ENCODE measurements at places on chromosomes 16 and 17.

GRCh38 chr16:5793556-5793955 lies 696.0 kb upstream of the EEF2KMT start:
- no peak for DNase-seq

- no peak for DNase-seq
Measured at GRCh38 chr17:6098050-6098822, 28.1 kb downstream of the WSCD1 start.

GRCh38 chr17:40953881-40954280 lies 12.9 kb downstream of the KRT39 start:
- DNase-seq: no peak

DNA sequence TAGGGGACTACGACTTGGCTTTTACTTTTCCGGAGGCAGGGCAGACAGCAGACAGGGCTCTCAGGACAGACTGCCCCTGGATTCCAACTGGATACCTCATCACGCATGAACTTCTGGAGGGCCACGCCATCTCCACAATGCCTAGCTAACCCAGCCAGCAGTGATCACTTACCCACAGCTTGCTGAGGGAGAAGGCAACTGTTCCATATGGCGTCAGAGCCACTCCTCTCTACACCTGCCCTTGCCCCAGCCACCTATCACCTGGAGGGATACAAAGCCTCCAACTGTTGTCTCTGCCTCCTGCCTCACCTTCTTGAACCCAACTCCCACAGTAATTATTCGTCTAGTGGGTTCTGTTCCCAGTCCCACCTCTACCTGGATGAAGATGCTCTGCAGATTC lies 8.8 kb downstream of the MYO19 start:
- no peak for DNase-seq

- no peak for DNase-seq
Measured at GRCh38 chr16:54059319-54059718, 227.3 kb downstream of the IRX3 start.

DNA sequence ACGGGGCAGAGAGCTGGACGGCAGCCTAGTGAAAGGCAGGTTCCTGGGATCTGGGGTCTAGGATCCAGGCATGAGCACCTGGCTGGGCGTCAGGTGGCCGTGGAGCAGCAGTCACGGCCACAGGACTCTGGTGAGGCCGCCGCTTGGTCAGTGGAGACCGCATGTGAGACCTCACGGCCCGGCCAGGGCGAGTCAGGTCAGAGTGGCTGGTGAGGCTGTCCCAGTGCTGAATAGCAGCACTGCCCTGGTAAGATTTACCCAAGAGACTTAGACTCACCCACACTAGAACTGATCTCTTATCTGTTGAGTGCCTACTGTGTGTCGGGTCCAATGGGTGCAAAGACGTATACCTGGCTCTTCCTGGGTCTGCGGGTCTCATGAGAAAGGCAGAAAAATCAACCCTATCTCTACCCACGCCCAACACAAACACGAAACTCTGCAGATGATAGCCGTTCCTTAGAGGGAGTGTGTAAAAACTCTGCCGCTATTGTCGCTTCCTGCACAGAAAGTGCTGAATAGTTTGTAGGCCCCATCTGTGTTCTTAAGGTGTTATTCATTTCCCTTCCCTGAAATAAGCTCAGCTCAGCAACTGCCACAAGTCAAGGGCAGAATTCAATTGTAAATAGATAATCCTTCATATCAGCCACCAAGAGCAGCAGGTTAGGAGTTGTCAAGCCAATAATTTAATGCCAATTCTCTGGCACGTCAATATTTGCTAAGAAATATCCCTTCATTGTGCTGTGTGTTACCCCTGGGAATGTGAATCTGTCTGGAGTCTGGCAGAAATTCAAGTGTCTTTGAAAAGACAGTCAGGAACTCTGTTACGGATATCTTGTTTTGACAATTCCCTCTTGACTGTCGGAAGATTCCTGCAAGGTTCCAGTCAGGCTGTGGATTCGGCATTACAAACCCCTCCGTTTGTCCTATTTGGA lies 240.0 kb downstream of the NTN1 start:
- DNase-seq: no peak

GRCh38 chr17:75115555-75115954 lies 5.8 kb downstream of the ARMC7 start:
- no peak for DNase-seq

DNA sequence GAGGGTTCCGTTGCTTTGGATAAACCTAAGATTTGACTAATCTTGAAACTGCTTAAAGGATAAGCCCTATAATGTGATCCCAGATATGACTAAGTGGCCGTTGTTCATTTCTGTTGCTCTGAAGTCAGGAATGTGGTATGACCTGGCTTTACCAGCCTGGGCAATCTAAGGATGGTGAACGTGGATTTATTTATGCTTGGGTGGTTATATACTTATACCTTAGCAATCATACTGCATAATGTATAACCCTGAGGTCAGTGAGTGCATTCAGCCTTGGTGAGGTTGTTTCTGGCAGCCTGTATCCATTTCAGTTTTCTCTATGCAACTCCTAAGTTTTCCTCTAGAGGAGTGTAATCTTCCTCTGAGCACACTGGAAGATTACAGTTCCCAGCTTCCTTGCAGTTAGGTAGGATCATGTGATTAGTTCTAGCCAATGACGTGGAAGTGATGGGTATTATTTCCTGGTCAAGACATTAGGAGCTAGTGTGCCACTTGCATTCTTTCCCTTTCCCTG lies 41.9 kb downstream of the FTO start:
- no peak for DNase-seq

GRCh38 chr17:39402244-39402889 lies 941 bp upstream of the FBXL20 start:
- peak; percentile 94 for DNase-seq

- DNase-seq: no peak
Measured at GRCh38 chr17:50634224-50634914, at the start of gene ABCC3. Gene ABCC3 (plus strand): TSS chr17:50634881. CDS start chr17:50634937, 56 bp downstream.

GRCh38 chr16:81629896-81630634 lies 149.0 kb upstream of the PLCG2 start:
- DNase-seq: no peak

GRCh38 chr16:74753180-74753579 lies 21.4 kb downstream of the FA2H start:
- no peak for DNase-seq

DNA sequence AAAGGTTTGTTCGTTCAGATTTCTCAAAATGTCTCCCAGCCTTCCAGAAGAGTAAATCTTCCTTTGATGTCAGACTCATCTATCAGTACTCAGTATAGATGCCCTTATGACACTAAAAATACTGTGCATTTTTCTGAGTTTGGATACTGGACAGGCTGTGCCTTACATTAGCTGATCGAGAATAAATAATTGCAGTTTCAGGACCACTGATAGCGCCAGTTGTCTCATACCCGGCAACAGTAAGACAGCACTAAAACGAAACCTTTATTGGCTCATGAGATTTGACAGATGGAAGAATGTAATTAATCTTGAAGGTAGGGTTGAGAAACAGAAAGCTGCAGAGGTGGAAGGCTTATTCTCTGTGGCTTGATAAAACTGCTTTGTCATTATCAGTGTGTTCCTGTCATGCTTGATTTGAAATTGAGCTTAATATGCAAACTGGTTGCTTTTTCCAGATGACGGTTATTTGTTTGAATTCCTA lies 1.2 kb downstream of the ATP6V0A1 start:
- peak; percentile 50 for DNase-seq

- DNase-seq: no peak
Measured at GRCh38 chr17:1413281-1413791, 13.3 kb upstream of the YWHAE start.

GRCh38 chr16:75620326-75621169 lies 2.5 kb downstream of the ADAT1 start:
- DNase-seq: no peak

DNA sequence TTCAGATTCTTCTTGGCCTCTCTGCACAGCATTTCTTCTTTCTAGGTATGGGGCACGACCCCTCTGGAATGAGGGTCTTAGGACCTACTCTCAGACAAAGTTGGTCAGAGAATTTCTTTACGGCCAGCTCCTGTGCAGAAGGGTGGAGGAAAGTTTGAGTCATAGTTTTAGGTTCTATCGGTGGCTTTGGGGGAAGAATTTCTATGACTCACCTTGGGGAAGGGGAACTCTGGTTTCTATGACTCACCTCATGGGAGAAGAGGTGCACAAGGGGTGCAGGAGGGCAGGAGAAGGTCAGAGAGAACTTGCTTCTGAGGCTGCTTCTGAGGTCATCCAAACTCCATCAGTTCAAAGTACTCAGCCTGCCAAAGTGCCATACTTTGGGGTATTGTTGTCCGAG lies 2.5 kb upstream of the ABCC12 start:
- peak; percentile 45 for DNase-seq

DNA sequence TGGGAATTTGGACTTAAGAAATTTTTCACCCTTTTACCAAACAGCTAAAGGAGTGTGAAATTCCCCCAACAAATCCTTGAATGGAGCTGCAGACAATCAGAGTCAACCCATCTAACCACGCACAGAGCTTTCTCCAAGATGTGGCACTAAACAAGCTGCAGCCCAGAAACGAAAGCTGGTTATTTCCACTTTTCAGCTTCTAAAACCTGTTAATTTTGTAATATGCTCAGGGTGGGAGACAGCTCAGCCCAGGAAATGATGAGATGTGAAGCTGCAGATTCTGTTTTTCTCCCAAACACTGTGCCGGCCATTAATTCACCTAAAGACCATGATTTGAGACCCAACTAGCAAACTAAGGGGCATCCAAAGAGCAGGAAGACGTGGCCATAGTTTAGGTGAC lies 33.2 kb upstream of the ABR start:
- no peak for DNase-seq

DNA sequence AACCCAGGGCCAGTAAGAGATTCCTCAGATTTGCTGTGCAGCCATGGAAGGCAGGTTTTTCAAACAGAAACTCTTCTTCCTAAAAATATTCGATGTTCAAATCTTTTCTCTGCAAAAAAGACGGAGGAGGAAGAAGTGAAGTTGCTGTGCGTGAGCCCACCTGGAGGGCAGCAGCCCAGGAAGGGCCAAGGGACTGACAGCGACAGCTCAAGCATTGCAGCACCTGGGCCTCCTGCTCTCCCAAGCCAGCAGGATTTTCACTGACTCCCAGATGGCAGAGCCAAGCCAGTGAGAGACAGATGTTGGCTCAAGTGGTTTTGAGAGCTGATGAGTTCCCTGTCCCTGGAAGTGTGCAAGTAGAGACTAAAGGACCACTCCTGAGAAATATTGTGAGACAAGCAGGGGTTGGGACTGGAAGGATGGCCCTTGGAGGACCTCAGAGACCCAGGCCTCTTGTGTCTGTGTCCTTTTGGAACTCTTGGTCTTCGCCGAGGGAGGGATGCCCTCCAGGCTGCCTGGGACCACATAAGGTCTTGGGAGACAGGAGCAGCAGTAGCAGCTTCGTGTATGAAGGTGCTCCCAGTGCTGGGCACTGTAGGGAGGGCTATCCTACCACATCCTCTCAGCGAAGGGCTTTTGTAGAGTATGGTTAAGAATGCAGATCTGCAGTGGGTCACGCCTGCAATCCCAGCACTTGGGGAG lies 29.3 kb upstream of the TNFRSF13B start:
- DNase-seq: no peak

GRCh38 chr16:89582614-89583196 lies 7.1 kb downstream of the CPNE7 start:
- DNase-seq: no peak

DNA sequence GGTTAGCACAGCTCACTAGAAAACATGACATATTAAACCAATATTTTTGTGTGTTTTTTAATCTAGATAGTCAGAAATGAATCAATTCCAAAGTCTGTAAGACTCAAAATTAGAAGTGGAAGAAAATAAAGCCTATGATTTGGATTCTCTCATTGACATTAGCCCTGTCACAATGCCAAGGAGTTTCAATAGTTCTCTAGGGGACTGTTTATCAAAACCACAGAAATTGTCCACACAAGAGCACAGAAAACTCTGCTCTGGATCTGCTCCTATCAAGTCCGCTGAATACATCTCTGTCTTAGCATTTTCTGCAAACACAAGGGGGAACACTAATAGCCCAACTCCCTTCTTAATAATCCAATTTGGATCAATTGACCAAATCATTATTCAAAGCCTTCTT lies 152.0 kb downstream of the HS3ST3B1 start:
- no peak for DNase-seq

DNA sequence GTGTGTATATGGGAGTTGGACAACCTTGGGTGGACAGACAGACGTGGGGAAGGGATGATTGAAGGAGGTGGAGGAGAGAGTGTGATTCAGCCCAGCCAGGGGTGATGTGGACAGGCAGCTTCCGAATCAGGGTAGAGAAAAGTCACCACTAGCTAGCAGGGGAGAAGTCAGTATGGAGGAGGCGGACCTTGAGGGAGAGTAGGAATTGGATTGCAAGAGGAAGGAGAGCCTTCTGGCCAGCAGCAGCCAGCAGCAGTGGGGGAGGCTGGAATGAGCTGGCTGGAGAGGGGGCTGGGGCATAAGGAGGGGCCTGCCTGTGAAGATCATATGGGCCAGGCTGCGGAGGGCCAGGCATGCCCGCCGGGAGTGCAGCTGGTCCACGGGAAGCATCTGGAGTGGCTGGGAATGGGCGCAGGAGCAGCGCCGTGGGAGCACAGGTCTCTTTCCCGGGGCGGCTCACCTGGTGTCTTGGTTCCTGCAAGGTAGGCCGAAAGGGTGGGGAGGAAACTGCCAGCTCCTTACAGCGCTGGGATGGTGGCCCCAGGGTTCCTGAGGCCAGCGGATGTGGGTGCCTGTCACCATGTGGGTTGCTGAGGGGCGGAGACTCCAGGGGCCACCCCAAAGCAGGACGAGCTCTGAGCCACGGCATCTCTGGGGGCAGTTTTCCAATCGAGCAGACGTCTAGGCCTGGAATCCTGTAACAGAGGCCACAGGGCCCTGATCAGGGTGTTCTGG lies 235.3 kb downstream of the SEC14L1 start:
- DNase-seq: peak; percentile 70

DNA sequence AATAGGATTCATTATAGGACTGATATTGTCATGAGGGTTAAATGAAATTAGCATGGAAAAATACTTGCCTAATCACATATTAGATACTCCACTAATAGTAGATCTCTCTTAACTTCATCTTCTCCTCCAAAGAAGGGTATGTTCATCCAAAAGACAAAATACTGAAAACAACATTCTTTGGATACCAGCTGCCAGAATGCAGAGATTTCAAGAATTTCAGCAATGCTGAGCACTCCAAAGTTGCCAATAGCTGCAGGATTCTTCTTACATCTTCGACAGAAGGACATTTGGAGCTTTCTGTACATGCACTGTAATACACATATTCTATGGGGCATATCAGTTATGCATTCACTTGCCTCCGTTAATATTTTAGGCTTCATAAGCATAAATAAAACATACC lies 436.5 kb downstream of the HAPSTR1 start:
- no peak for DNase-seq

DNA sequence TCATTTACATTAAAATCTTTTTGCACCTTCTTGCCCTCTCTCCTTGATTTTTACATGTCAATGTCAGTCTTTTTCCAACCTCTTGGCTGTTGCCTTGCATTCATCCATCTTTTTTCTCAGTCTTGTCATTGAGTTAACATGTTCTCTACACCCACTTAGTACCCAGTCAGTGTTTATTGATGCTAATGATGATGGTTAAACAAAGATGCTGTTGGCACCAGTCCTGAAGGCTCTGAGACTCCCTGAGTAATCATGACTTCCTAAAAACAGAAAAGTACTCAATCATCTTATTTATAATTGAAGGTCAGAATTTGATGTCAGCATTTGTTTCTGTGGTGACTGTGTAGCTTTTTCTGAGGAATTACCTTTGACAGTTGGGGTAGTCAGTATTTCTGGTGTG lies 104.5 kb downstream of the NLK start:
- no peak for DNase-seq

Measured in GM20000 (cell line).